ENCODE measurements at places on chromosomes 13 and 19. TPM values are rescaled to one million over a fixed set of nuclear protein-coding genes. Genes with fewer than 3 reads are reported as not detected.

Gene ZNF730
- 59.2 TPM for total RNA-seq

Gene ZNF577
- total RNA-seq = 47.7 TPM

Gene GRK1
- total RNA-seq = 0.40 TPM

Gene SPTBN4
- total RNA-seq = 8.4 TPM

Gene ERICH4
- total RNA-seq = not detected

Gene FAM83E
- 2.6 TPM for total RNA-seq

Gene SPPL2B
- 90.9 TPM for total RNA-seq

Gene RNF113B
- total RNA-seq = not detected

Gene PEG3
- not detected for total RNA-seq

Gene MATK
- total RNA-seq = 2.8 TPM

Gene DPF1
- total RNA-seq = 6.5 TPM

Gene MEIS3
- total RNA-seq = 32.2 TPM

Gene KPTN
- 18.1 TPM for total RNA-seq

Gene KIR3DL2
- total RNA-seq = not detected

Gene CYP2A7
- total RNA-seq = not detected

Gene CEP89
- total RNA-seq = 26.1 TPM

Gene MISP
- not detected for total RNA-seq

Gene OR7D2
- total RNA-seq = 1.4 TPM

Gene ZNF837
- total RNA-seq = 1.4 TPM

Gene NXNL1
- total RNA-seq = not detected

Gene FLT1
- 0.47 TPM for total RNA-seq

Gene CGB5
- total RNA-seq = not detected
